Endothelial cell of umbilical vein (primary cell): ENCODE measurements at places on chromosomes 6 and 20. TPM values are rescaled to one million over a fixed set of nuclear protein-coding genes. Genes with fewer than 3 reads are reported as not detected.
A peak's percentile ranks its signal among the peaks of the same experiment; 100 is the strongest.

GRCh38 chr6:129865013-129865412 is 3.9 kb upstream of the TMEM244 start:
- no peak for DNase-seq

Gene OLIG3
- not detected in 2 replicates for polyA plus RNA-seq

DNA sequence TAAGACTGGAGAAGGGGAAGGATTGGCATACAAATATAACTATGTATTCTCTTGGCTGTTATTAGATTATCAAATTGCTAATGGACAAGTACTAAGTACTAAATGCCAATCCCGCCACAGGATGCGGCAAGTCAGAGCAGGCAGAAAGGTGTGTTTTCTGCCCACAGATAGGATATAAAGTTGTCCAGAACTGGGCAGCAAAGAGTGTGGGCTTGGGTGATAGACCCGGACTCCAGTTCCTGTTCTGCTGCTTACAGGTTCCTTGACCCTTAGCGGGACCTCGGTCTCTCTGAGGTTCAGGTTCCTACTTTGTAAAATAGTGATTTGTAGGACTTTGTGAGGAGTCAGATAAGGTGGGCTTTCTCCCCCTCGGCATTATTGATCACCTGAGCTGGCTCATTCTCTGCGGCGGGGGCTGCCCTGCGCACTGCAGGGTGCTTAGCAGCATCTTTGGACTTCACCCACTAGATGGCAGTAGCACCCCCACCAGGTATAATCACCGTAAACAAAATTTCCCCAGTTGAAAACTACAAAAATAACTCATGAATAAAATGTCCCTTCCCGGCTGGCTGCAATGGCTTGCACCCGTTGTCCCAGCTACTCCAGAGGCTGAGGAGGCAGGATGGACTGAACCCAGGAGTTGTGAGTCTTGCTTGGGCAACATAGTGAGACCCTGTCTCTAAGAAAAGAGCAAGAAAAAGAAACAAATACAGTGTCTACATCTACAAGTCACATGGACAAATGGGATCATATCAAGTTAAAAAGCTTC is 193.1 kb downstream of the DOK5 start:
- DNase-seq = peak; percentile 34

Gene MROH8
- polyA plus RNA-seq = 0.73 and 1.3 TPM in 2 replicates

Gene GGTLC1
- polyA plus RNA-seq = not detected in 2 replicates

Gene RAET1L
- not detected in 2 replicates for polyA plus RNA-seq

GRCh38 chr6:47360388-47360787 is 50.7 kb upstream of the TNFRSF21 start:
- no peak for DNase-seq

DNA sequence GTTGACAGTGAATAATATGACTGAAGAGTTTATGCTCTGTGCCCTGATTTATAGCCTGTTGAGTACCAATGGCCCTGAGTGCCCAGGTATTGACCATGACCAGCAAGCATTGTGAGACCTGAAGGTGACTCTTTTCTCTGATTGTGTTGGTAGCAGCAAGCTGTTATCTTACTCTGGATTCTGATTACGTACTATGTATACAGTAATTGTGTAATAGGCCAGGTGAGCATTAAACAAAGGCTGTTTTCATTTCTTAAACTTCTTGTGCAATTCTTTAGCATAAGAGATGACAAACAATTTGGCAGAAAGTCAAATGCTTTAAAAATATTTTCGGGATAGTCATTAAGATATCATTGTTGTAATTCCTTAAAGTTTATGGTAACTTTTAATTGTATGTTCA is 111.7 kb upstream of the PTPRK start:
- no peak for DNase-seq

DNA sequence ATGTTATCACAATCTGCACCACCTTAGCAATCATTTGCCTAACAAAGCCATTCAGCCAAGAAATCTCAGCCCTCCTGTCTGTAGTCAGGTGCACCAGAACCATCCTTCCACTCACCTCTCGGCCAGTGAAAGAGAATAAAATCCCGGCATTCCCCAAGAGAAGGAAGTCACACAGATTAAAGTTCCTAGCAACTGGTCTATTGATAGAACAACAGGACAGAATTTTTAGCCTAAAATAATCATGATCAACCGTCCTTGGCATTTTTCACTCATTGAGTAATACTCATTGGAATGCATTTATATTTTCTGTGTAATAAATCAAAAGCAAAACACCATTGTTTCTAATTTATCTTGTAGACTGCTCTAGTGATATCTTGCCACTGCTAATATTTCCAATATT is 85.7 kb upstream of the CDH4 start:
- DNase-seq = no peak

- DNase-seq = no peak
Observed at GRCh38 chr20:60001108-60001507, 42.9 kb downstream of the CDH26 start.

Gene SLC17A4
- not detected in 2 replicates for polyA plus RNA-seq

DNA sequence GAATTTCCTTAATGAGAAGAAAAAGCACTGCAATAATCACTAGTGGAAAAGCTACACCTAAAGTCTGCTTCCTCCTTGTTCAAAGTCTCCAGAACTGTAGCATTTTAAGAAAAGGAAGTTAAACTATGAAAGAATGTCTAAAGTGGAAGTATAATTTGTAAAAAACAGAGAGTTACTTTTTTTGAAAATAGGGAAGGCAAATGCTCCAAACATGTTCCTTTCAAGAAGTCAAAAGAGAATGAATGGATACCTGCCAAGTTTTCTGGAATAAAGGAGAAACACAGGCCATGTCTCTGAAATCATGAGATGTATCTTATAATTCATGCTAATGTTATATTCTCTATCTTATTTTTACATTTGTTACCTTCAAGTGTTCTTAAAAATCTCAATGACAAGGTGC is 60.7 kb upstream of the ADGRG6 start:
- DNase-seq = no peak

Gene PRKN
- polyA plus RNA-seq = 0.06 and 0.10 TPM in 2 replicates

GRCh38 chr20:18323705-18324104 is 35.4 kb downstream of the ZNF133 start:
- DNase-seq = no peak

DNA sequence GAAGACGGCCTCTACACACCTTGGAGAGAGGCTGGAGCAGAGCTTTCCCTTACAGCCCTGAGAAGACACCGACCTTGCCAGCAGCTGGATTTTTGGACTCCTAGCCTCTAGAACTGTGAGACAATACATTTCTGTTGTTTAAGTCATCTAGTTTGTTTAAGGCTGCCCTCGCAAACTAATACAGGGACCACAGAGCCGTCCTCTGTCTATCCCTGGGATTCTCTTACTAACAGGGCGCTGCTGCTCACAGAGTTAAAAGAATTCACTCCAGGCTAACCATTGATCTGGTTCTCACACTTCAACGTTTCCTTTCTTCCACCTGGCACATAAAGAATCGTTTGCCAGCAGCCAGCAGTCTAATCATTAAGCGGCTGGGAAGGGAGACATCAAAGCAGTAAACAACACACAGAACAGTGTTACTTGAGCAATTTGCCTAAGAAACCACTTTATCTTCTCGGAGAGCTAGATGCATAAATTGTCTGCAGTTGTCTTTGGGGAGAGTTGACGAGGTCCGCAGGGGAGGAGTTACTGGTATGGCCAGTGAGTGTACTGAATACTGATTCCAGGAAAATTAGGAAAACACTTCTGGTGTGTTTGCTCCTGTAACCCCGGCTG is 103.5 kb upstream of the AKAP12 start:
- no peak for DNase-seq

- no peak for DNase-seq
Observed at GRCh38 chr20:41701588-41702348, 83.6 kb upstream of the CHD6 start.

- no peak for DNase-seq
Observed at GRCh38 chr6:167528239-167528638, 203.4 kb downstream of the TTLL2 start.
